Lung (tissue), 17 donors: ENCODE measurements at places on chromosomes 4 and X. TPM values are rescaled to one million over a fixed set of nuclear protein-coding genes. Genes with fewer than 3 reads are reported as not detected.
A peak's percentile ranks its signal among the peaks of the same experiment; 100 is the strongest.

- H3K27me3 ChIP-seq = no peaks in the 10 kb centered on the region
- H3K4me3 ChIP-seq = no peak overlapping the region
- peak overlapping the region; percentile 94 for H3K27ac ChIP-seq
- peak; percentile 71 for DNase-seq
- no peaks in the 10 kb centered on the region for H3K36me3 ChIP-seq
These were observed 112.6 kb downstream of the PHKA2 start for GRCh38 chrX:18871161-18871890.

GRCh38 chr4:12165616-12166015 is 736.9 kb upstream of the HS3ST1 start:
- H3K27me3 ChIP-seq = no peaks in the 10 kb centered on the region
- no peak for DNase-seq
- no peak overlapping the region for H3K27ac ChIP-seq
- H3K4me3 ChIP-seq = no peak overlapping the region
- H3K4me1 ChIP-seq = no peaks in the 10 kb centered on the region
- H3K36me3 ChIP-seq = no peaks in the 10 kb centered on the region

- H3K27ac ChIP-seq = no peak overlapping the region
- H3K36me3 ChIP-seq = no peaks in the 10 kb centered on the region
- H3K4me3 ChIP-seq = no peak overlapping the region
- H3K27me3 ChIP-seq = no peaks in the 10 kb centered on the region
These were observed 298.2 kb upstream of the FSTL5 start for GRCh38 chr4:162461952-162462351.

- H3K4me3 ChIP-seq = peak overlapping the region; percentile 93
- H3K27ac ChIP-seq = peak overlapping the region; percentile 93
- no peak for DNase-seq
- H3K36me3 ChIP-seq = peaks cover 10% of the 10 kb centered on the region
- H3K4me1 ChIP-seq = peaks cover 8% of the 10 kb centered on the region
These were observed 662 bp downstream of the UBA1 start for GRCh38 chrX:47194194-47194787.

GRCh38 chrX:7062276-7062675 is 85.2 kb upstream of the STS start:
- no peak for DNase-seq
- H3K27me3 ChIP-seq = peaks cover 14% of the 10 kb centered on the region
- H3K4me3 ChIP-seq = no peak overlapping the region
- no peak overlapping the region for H3K27ac ChIP-seq

DNA sequence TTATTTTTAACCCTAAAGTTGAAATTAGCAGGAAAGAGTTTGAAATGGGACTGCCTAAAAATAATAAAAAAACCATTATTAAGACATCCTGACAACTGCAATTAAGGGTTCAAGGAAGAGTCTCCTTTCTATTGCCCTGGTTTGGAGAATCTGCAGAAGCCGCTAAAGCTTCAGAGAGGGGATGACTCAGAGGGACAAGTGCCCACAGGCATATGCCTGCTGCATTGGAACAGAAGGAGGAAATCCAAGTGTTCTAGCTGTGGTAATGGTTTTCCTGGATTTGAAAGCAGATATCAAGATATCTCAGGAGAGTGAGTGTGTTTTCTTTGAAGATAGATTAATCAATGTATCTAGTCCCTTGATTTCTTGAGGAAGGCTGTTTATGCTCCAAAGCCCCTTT is 235.1 kb upstream of the TAPT1 start:
- H3K36me3 ChIP-seq = no peaks in the 10 kb centered on the region
- H3K27me3 ChIP-seq = no peaks in the 10 kb centered on the region
- no peaks in the 10 kb centered on the region for H3K4me1 ChIP-seq
- H3K4me3 ChIP-seq = no peak overlapping the region
- DNase-seq = no peak
- no peak overlapping the region for H3K27ac ChIP-seq

DNA sequence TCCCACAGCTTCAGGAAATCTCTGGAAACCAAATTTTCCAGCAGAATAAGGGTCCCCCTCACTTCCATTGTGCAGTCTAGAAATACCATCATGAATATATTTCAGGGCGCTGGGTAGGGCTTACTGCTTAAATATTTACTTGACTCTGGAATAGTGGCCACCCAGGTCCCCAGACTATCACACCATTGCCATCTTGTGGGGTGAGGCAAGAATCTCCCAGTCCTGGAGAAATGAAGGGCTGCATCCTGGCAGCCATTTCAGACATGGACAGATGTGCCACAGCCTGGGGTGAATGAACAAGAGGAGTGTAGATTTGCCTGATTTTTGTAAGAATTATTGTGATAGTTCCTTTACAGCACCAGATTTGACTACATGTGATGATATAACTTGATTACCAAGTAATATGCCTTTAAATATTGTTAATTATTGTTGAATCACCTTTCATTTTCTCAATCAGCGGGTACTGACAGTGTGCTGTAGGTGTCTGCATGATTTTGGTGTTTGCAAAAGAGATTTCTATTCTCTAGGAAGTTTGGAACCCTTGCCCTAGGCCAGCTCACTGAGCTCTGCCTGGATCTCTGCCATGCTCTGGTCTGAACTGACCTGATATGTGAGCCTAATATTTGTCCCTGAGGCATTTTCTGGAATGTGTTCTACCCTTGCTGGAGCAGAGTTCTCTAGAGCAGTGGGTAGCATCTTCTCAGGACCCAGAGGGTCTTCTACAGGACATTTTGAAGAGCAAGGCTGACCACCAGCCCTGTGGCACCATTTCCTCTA is 183.4 kb downstream of the KIT start:
- DNase-seq = no peak
- H3K4me1 ChIP-seq = peaks cover 4% of the 10 kb centered on the region
- no peak overlapping the region for H3K27ac ChIP-seq
- no peaks in the 10 kb centered on the region for H3K36me3 ChIP-seq
- no peak overlapping the region for H3K4me3 ChIP-seq
- H3K27me3 ChIP-seq = no peaks in the 10 kb centered on the region

DNA sequence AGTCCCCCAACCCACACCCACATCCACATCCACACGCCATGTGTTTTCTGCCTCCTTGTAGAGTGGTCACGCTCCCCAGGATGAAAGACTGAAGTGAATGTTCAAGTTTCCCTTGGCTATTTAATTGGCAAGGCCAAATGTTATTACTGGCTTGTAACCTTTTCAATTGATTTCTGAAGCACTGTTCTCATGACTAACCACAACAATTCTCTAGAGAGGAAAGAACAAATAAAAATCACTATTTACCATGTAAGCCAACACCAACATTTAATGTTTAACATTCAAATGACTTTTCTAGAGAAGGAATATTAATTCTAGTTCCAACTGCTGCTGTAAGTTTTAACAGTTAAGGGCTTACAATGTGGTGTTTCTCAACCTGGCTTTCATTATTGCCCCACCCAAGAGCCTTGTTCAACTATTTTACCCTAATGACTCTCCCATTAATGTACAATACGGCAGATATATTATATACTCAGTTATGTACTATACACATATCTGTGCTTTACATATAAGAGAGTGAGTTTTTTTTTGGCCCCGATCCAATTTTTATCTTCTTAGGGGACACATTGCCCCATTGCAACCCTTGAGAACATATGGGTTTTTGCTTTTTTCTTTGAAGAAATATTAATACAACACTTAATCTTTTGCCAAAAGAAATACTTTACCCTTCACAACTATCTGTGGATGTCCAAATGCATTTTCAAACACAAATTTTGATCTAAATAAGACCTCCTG is 46.5 kb downstream of the RELL1 start:
- H3K4me3 ChIP-seq = no peak overlapping the region
- H3K36me3 ChIP-seq = no peaks in the 10 kb centered on the region
- H3K27me3 ChIP-seq = no peaks in the 10 kb centered on the region

GRCh38 chr4:5888222-5889001 is 4.5 kb downstream of the CRMP1 start:
- no peak overlapping the region for H3K27ac ChIP-seq
- peaks cover 33% of the 10 kb centered on the region for H3K27me3 ChIP-seq
- H3K4me1 ChIP-seq = no peaks in the 10 kb centered on the region
- H3K4me3 ChIP-seq = peak overlapping the region; percentile 40

DNA sequence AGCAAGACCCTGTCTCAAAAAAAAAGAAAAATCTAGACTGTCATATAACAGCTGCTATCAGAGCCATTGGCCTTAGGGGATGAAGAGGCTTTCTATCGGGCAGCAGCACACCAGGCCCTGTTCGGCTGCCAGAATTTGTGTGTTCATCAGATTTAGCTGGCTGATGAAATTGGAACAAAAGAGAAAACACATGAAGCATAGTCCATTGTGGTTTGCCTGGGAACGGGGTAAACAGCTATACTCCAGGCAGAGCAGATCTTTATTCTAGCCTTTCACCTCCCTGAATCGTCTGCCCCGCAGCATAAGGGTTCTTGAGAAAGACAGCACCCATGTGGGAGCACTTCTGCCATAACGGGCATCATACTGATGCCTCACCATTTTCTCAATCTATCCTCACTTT is 11.6 kb downstream of the TKTL1 start:
- no peak overlapping the region for H3K4me3 ChIP-seq
- H3K36me3 ChIP-seq = no peaks in the 10 kb centered on the region

- no peaks in the 10 kb centered on the region for H3K4me1 ChIP-seq
- no peak overlapping the region for H3K4me3 ChIP-seq
- peaks cover 18% of the 10 kb centered on the region for H3K36me3 ChIP-seq
- no peak for DNase-seq
- H3K27ac ChIP-seq = no peak overlapping the region
These were observed 70.8 kb downstream of the TBCK start for GRCh38 chr4:106245176-106245575.

DNA sequence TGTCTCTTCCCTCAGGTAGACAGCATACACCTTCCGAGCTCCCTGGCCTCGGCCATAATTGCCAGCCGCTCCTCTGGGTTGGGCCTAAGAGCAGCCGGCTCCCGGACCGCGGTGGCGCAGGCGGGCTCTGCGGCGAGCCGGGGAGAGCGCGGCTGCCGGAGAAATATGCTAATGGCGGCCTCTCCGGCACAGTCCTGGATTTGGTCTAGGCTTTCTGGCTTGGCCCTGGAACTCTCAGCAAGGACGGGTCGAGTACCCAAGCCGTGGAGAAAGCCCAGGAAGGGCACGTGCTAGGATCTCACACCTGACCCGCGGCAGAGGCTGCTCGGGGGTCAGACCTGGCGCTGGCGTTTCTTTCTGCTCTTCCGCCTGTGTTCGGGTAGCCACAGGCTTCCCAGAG is 18.6 kb upstream of the ZIC3 start:
- H3K4me3 ChIP-seq = no peak overlapping the region
- no peaks in the 10 kb centered on the region for H3K36me3 ChIP-seq
- no peak overlapping the region for H3K27ac ChIP-seq

DNA sequence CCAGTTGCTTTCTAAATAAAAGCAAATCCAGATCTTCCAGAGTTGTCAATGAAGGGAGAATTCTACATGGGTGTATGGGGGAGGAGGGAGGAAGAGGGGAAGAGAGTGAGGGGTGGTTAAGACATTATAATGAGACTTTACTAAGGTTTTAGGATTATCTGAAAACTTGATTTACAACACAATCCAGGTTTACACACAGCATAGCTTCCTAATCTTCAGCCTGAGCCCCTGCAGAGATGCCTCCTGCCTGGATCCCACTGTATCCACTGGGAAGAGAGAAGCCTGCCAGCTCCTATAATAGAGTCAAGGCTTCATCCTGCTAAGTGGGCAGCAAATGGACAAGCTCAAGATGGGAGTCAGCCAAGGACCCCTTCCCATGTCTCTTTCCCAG is 85.6 kb upstream of the KIT start:
- DNase-seq = no peak
- peaks cover 5% of the 10 kb centered on the region for H3K4me1 ChIP-seq
- no peak overlapping the region for H3K27ac ChIP-seq

DNA sequence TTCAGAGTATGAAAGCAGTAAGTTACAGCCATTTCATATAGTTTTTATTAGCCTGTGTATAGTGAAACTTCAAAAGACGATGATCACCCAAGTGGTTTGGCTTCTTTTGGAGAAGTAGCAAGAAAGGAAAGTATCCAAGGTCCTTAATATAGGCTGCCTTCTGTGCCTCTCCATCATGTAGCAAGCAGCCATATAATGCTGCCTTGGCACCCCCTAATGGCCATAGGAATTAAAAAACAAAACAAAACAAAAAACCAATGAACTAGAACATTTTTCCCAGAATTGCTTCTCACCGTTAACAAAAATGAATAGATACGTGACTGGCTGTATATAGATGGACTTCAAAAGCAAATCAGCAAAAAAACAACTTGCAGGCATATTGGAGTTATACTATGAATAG is 18.9 kb downstream of the LAMP2 start:
- H3K27ac ChIP-seq = no peak overlapping the region
- H3K4me1 ChIP-seq = no peaks in the 10 kb centered on the region
- no peaks in the 10 kb centered on the region for H3K36me3 ChIP-seq
- H3K27me3 ChIP-seq = no peaks in the 10 kb centered on the region
- no peak for DNase-seq

DNA sequence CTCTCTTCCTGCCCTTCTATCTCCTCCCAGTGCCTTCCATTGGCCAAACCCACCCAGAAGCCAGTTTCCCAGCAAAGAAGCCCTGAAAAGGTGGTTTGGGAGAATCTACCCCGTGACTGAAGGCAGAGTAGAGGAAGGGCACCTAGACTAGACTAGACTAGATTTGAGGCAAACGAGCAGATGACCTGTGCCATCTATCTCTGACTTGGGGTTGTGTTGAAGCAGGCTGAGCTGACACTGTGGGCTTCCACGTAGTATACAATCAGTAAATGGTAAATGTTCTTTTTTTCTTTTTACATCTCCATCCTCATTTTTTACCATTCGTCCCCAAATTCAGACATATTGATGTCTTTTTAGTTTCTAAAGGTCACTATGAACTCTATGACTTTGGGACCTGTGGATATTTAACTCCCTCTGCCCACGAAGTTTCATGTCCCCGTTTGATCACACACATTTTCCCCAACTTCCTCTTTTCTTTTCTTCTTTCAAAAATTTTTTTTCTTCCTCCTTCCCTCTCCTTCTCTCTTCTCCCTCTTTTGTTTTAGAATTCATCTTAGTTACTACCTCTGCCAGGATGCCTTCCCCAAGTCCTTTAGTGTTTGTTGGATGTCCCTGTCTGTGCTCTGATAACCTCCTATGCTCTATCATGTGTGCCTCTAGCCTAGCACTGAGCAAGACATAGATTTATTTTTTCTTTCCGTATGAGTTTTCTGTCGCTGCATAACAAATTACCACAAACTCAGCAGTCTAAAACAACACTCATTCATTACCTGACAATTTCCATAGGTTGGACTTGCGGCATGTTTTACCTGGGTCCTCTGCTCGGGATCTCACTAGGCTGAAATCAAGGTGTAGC is 6.2 kb upstream of the AFF1 start:
- no peak for DNase-seq
- H3K27ac ChIP-seq = peak overlapping the region; percentile 43

- H3K36me3 ChIP-seq = no peaks in the 10 kb centered on the region
- DNase-seq = no peak
- no peak overlapping the region for H3K4me3 ChIP-seq
- H3K4me1 ChIP-seq = no peaks in the 10 kb centered on the region
These were observed 10.4 kb downstream of the CCSER1 start for GRCh38 chr4:90137555-90137954.

GRCh38 chrX:154056770-154057241 is 37.1 kb upstream of the IRAK1 start:
- no peak overlapping the region for H3K27ac ChIP-seq
- DNase-seq = no peak
- H3K4me3 ChIP-seq = no peak overlapping the region
- peaks cover 27% of the 10 kb centered on the region for H3K4me1 ChIP-seq
- H3K36me3 ChIP-seq = peaks cover 6% of the 10 kb centered on the region

Gene SNCA
- 7.1 TPM for polyA plus RNA-seq

Gene HDX
- 1.1 TPM for polyA plus RNA-seq

Gene FAT4
- 1.1 TPM for polyA plus RNA-seq

Gene SMIM43
- 0.07 TPM for polyA plus RNA-seq

Gene ADGRG4
- polyA plus RNA-seq = not detected

Gene MTHFD2L
- polyA plus RNA-seq = 11.9 TPM

Gene SHISA3
- polyA plus RNA-seq = 1.00 TPM

Gene TLR3
- 7.1 TPM for polyA plus RNA-seq
